ENCODE measurements at places on chromosomes 1 and 21.

DNA sequence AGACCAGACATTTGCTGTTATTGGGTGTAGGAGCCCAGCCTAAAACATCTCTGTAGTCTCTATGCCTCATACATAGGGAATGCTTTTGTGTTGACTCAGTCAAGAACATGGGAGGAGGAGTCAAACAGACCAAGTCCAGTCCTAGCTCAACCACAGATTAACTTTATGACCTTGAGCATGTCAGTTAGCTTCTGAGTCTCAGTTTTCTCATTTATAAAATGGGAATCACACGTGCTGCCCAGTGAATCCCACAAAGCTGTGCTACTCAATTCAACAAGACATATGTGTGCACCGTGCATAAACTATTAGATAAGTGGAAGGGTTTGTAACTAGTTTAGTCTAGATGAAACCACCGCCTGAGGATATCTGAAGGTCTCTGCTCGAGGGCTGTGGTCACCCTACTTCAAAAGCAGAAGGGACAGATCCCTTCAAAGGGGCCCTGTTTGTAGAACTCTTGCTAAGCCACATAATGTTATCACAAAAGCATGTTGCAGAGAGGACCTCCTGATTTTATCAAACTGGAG lies 109.5 kb upstream of the NFIA start:
- no peak for DNase-seq

DNA sequence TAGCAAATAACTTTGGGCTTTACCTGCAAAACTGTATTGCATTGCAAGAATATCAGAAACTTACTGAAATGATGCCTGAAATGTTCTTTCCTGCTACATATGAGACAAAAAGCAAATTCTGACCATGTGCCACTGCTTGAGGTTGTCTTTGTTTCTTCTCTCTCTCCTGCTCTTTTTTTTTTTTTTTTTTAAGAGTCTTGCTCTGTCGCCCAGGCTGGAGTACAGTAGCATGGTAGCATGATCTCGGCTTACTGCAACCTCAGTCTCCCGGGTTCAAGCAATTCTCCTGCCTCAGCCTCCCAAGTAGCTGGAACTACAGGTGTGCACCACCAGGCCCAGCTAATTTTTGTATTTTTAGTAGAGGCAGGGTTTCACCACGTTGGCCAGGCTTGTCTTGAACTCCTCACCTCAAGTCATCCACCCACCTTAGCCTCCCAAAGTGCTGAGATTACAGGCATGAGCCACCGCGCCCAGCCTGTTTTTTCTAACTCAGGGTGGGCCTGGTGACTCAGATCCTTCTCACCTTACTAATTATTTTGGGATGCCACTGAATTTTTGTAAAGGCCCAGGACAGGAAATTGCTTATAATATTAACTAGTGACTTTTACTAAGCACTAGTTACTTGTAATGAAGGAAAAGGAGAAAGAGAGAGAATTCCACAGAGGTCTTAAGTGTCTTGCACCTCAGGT lies 35.9 kb downstream of the DNASE2B start:
- DNase-seq: no peak

DNA sequence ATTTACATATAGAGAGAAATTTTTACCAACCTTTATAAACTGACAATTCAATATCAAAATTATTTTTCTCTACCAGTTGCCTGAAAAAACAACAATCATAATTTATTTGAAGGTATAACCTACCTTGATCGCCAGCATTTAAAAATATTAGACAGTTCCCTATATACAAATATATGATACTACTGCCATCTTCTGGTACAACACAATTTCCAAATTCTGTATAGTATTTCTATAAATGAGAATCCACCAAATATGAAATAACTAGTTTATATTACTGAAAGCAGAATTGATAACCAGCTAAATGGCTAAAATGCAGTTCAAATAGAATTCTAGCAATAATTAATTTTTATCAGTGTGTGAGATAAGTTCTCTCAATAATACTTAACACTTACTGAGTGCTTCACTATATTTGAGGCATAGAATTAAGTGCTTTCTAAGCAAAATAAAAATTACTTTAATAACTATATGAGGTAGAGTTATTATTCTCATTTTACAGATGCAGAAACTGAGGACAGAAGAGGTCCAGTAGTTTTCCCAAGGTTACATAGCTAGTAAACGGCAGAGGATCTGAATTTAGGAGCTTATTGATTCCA lies 75.6 kb downstream of the PIGK start:
- no peak for DNase-seq

DNA sequence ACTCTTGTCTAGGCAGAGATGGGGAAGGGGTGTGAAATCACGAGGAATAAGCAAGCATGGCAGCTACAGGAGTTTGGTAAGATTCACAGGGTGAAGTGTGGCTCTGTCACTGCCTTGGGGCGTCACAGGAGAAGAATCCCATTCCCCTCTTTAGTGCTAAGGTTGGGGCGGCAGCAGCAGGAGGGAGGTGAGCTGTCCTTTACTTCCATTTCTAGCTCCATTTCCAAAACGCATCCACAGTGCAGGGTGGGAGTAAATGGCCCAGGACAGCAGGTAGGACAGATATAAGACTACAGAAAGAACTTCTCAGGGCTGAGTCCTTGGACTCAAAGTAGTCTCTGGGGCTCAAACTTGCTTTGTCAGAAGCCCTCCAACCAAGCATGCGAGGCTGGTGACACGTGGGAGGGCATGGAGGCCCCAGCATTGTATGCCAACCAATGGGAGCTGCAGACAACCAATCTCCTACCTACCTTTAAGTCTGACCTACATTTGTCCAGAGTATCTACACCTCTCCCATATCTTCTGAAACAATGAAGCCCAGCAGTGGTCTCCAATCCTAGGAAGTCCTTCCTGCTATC lies 8.5 kb downstream of the MEF2D start:
- DNase-seq: no peak

DNA sequence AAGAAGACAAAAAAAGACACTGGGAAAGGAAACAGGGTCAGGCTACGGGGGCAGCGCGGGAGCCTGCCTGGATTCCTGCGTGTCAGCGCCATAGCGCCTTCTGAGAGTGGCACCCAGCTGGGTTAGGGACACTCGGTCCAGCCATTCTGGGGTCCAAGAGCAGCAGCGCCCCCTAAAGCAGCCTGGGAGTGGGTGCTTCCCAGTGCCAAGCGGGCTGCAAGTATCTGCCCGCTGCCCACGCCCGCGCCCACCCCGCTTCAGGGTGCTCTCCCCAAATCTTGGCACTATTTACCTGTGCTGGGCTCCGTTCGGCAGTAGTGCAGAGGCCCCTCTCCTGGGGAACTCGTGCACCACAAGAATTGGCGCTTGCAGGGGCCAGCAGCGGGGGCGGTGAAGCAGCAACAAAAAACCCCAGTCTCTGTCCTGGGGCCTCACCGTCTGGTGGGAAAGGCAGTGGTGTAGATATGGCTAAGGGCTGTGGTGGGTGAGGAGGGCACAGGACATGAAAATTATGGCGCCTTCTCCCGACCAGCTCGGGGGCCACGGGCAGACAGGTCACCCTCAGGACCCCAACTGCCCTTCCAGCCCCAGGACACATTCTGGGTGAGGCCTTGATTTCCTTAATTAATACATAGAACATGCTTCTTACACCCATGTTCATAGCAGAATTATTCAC lies 24.1 kb upstream of the LBR start:
- no peak for DNase-seq

DNA sequence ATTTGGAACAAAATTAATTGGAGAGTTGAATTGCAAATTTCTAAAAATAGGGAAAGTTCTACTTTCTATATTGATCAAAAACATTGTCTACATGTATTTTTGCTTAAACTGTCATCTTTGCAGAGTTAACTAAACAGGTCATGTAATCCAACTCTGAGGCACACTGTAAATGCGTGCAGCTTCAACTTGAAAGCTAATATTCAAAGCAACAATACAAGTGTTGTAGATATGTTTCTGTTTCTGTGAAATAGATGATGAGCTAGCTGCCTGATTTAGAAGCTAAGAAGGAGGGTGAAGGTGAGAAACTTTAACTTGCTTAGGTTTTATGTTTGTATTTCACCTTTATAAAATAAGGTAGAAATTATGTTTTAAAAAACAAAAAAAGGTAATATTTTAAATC lies 77.2 kb downstream of the IVNS1ABP start:
- DNase-seq: no peak

GRCh38 chr1:229863651-229864545 lies 203.1 kb upstream of the GALNT2 start:
- DNase-seq: no peak

DNA sequence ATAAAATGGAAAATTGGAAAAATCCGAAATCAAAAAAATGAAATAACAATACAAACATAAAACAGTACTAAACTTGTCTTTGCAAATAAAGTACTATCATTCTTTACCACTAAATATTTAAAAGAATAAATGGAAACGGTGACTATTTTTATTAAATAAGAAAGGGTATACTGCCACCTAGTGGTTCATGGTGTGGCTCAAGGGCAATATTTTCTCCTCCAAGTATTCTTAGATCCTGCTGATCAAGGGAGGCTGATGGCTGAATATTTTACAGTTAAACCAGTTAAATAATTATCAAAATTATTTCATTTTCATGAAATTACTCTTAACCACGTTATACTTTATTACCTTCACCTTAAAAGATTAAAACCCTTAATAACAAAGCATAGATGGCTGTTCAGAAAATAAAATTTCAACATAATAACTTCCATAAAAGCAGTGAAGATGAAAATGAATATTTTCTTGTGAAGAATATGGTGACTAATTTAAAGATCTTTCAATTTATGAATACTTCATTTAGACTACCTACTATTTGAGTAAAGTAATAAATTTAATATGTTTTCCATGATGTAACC lies 1793.9 kb downstream of the NCAM2 start:
- DNase-seq: no peak

DNA sequence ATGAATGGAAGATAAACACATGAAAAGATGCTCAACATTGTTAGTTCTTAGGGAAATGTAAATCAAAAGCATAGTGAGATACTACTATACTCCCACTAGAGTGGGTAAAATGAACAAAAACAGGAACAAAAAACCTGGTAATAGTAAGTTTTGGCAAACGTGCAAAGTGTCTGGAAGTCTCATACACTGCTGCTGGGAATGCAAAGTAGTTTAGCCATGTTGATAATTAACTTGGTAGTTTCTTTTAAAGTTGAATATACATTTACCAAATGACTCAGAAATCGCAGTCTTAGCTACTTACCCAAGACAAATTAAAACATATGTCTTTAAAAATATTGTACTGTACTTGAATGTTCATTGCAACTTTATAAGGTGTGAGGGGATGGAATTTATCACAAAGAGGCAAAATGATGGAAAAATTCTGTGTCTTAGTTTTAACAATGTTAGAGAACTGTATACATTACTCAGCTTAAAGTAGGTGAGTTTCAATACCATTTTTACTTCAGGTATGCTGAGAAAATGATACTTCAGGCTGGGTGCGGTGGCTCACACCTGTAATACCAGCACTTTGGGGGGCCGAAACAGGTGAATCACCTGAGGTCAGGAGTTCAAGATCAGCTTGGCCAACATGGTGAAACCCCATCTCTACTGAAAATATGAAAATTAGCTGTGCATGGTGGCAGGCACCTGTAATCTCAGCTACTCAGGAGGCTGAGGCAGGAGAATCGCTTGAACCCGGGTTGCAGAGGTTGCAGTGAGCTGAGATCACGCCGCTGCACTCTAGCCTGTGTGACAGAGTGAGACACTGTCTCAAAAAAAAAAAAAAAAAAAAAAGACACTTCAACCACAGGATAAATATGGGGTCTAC lies 102.3 kb downstream of the PDE4B start:
- DNase-seq: no peak

GRCh38 chr1:206885341-206886060 lies 11.7 kb upstream of the IL24 start:
- no peak for DNase-seq

DNA sequence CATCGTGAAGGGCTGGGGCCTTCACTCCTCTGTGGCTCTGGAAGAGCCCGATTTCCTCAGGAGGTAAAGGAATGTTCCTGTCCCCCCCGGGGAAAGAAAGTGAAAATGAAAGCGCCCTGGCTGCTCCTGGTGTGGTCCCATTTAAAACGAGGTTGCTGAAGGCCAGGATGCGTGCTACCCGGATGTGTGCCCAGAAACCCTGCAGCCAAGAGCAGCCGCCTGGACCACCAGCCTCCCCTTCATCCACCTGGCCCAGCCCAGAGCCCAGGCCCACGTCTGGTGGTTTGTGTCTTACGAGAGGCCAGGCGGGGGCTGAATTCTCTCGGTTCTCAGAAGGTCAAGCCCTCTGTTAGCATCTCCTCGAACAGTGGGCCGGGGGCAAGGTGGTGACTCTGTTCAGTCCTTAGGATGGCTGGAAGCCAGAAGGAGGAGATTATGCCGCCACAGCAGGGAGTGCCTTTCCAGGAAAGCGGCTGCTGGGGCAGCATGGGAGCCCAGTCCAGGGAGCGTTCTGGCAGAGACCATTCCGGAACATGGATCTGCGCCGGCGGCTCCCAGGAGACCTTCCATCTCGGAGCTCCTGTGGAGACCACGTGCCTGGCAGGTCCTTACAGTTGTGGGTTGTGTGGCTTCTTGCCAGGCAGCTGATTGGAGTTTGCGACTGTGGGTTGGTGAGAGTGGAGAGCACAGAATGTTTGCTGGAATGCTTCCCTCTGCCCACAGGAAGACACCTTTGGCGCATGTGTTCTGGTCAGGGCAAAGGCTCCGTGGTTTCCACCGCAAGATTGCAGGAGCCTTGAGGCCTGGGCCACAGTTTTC lies 1.4 kb downstream of the GUK1 start:
- DNase-seq: peak; percentile 69

DNA sequence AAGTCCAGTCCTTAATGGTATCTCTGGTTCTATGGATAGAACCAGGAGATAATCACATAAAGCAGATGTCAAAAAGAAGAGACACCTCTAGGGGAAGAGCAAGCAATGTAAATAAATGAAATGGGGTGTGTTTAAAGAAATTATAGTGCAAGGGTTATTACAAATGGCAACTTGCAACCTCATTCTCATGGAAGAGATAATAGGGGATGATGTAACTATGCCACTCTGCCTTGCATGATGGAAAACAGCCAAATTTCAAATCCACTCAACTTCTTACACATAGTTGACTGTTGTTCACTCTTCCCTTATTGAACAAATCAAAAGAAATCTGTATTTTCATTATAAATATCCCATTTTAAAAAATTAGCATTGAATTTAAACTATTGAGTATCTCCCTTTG lies 274.0 kb upstream of the TMPRSS15 start:
- no peak for DNase-seq

DNA sequence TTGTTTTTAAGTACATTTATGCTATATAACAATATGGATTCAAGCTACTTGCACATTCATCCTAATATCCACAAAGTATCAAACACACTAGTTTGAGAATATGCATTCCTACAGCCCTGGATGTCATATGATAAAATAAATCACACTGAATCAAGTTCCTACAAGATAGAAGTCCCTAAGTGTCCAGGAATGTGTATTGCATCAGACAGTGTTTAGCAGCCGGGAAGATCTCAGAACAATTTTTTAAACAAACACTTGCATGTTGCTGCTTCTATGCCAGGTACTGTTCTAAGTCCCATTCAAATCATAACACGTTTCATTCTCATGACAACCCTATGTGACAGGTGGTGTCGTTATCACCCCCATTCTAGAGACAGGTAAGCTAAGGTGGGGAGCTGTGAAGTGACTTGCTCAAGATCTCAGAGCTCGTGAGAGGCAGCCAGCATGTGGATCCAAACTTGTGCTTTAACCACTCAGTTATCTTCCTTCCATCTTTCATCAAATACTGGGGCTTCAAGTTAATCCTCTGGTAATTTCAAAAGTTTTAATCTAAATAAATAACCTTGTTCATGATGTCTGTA lies 68.3 kb upstream of the KIF26B start:
- DNase-seq: no peak
